ENCODE measurements at places on chromosomes 5 and 9.

GRCh38 chr5:35902046-35902672, 36.3 kb downstream of the CAPSL start:
- no peak for DNase-seq

DNA sequence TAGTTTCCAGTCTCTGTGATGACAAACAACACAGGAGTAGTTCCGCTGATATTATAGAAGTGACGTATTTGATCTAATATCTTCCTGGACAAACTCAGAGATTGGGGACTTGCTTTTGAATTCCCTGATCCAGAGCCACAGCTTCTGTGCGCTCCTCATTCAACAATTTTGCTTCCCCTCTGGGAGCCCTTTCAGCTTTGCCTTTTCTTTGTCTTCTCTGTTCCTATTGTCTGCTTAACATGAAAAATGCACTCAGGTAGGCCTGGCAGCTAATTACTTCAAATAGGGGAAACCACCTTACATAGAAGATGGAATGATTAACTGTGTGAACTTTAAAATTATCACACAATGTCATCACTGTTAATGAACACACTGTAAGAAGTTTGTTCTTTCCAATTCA, 192.9 kb downstream of the EPB41L4A start:
- no peak for DNase-seq

DNA sequence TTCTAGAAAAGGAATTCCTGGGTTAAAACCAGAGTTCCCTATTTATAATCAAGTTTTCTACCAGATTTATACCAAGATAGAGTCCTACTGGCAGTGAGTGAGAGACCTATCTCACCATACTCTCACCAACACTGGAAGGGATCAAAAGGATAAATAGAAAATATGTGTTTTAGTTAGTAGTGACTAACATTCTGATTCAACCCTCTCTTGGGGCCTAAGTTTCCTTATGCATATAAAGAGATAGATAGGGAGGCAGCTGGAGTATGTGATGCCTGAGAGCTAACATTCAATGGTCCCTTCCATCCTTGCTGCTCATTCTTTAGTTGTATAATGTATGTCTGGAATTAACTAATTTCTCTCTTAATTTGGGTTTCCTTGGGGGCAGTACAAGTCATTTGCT, 32.0 kb downstream of the CKMT2 start:
- no peak for DNase-seq

GRCh38 chr9:9483175-9483574, 1129.6 kb downstream of the PTPRD start:
- DNase-seq, result no peak

GRCh38 chr5:115265220-115265619, 2.5 kb upstream of the PGGT1B start:
- DNase-seq, result no peak

DNA sequence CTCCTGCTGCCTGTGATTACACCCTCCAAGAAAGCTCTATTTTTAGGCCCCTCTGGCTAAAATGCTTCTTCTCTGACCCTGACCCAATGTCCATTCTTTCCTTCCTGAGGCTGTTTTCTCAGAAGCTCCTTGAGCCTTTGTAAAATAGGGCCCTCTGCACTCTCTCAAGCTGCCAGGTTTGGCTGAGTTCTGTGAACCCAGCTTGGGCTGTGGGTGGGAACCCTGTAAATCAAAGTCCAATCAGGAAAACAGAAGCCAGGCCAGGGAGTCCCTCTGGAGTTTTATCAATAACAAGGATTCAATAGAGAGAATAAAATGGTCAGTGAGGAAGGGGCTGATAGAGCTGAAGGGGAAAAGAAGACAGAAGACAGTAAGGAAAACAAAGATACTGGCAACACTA, 43.7 kb upstream of the ERCC6L2 start:
- no peak for DNase-seq

DNA sequence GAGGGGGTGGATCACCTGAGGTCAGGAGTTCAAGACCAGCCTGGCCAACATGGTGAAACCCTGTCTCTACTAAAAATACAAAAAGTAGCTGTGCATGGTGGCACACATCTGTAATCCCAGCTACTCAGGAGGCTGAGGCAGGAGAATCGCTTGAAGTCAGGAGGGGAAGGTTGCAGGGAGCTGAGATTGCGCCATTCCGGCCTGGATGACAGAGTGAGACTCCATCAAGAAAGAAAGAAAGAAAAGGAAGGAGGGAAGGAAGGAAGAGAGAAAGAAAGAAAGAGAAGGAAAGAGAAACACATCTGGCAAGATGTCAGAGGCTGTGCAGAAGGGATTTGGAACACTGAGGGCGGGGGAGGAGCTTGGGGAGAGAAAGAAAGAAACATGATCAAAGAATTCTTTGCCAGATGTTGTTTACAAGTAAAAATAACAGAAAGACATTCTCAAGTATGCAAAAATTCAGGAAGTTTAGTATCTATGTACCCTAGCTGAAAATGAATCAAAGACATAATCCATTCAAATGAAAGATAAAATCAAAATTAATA, 93.7 kb downstream of the AK8 start:
- no peak for DNase-seq

DNA sequence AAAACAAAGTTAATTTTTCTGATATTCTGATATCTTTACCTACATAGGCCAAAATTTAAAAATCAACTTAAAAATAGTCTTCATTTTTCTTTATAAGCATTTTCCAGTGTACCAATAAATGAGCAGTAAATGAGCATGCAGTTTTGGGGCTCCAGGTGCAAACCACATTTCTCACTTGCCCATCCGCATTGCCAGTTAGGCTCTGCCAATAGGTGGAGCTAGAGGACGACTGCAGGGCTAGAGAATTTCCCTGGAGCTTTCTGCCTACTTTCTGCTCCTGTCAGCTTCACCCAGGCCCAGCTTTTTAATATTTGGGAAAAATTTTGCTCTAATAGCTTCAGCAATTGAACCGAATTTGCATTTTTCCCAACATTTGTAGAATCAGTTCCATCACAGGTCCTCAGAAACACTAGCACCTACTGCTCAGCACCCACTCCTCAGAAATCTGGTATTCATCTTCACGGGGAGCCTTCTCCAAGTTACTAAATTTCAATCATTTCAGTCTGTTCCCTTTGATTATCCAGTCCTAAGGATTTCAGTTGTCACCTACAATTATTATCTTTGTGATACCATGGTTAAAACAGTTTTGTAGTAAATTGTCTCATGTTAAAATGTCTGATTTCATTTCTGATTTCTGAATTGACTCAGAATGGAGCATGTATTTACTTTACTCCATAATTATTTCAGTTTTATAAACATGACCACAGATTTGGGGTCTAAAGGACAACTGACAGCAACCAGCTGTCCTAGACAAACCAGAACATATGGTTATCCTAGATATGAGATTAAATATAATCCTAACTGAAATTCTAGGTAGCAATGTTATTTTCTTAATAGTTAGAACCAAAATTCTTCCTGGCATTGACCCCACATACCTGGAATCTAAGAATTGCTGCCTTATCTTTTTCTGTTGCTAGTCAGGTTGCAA, 104.6 kb upstream of the FAM174A start:
- DNase-seq, result no peak

DNA sequence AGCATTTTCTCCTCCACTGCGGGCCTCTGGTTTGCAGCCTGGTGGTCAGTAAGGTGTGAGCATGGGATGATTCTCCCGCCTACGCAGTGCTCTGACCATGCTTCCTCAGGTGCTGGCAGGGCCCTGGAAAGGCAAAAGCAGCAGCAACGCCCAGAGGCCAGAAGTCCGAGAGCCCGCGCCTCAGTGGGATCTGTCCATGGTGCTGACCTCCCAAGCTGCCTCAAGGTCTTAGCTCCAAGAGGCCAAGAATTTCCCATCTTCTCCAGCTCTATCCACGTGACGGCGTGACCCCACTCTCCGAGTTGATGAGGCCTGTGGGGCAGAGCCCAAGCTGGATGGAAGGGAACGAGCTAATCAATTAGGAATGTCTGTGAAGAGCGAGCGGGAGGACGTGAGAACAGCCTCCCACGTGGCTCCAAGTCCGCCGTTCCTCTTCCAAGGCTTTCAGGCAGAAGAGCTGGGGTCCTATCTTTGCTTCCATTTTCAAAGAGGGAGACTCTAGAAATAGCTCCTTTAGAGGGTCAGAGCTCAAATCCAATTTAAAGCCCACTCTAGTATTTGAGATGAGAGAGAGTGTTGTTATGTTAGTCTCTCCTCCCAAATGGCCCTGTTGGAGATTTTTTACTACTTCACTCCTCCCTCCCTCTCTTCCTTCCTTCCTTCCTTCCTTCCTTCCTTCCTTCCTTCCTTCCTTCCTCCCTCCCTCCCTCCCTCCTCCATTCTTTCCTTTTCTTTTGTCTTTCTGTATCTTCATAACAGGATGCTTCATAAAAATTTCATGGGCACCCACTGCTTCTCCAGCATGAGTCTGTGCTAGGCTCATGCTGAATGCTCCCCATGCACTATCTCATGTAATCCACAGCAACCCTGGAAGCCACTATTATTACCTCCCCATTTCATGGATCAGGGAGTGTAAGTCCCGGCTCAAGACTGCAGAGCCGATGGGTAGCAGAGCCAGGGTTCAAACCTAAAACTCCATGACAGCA, 69.3 kb downstream of the OLFM1 start:
- DNase-seq, result peak; percentile 83
